ENCODE measurements at places on chromosomes 7 and 10.

GRCh38 chr10:101236376-101237080 lies 7.3 kb upstream of the LBX1 start:
- no peak for DNase-seq

GRCh38 chr10:6151087-6151977 lies 51.4 kb upstream of the PFKFB3 start:
- DNase-seq: no peak

DNA sequence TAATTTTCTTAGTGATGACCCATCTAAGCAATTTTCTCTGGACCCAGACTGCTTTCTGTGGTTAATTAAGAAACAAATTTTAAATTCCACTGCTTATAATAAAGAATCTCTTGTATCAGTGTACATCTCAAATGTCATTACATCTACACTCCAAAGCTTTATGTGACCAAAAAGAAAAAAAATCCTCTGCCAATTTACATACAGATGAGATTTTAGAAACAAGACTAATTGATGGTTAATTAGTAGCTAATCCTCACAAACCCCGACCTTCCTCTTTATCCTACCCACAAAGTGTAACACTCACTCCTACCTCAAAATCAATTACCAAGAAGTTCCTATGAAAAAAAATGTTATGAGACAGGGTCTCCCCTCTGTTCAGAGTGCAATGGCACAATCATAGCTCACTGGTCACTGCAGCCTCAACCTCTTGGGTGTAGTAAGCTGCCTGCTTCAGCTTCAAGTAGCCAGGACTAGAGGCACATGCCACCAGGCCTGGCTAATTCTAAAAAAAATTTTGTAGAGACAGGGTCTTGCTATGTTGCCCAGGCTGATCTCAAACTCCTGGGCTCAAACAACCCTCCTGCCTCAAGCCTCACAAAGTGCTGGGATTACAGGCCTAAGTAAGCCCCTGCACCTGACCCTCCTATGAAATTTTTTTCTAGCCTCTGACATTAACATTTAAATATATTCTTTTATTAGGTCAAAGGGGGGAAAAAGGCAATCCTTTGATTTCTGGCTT lies 14.8 kb downstream of the KIF5B start:
- no peak for DNase-seq

GRCh38 chr10:132700156-132701098 lies 85.5 kb downstream of the NKX6-2 start:
- DNase-seq: no peak
